AML-193 (cell line): ENCODE measurements at places on chromosomes 12 and 14.

DNA sequence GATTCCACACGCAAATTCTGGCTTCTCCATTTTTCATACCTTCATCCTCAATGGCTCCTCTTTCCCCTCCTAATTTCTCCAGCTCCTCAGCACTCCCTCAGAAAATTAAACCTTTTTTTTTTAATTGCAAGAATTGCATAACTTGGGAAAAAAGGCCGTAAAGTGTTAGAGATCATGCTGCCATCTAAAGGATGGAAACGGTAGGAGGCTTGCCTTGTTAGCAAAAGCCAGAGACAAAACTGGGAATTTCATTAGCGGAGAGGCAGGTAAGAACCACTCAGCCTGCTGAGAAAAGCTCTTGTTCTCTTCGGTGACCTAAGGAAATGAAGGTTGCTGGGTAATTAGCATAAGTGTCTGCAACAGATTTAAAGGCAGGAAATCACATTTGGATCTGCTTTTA, 204.3 kb downstream of the AEBP2 start:
- DNase-seq: no peak

DNA sequence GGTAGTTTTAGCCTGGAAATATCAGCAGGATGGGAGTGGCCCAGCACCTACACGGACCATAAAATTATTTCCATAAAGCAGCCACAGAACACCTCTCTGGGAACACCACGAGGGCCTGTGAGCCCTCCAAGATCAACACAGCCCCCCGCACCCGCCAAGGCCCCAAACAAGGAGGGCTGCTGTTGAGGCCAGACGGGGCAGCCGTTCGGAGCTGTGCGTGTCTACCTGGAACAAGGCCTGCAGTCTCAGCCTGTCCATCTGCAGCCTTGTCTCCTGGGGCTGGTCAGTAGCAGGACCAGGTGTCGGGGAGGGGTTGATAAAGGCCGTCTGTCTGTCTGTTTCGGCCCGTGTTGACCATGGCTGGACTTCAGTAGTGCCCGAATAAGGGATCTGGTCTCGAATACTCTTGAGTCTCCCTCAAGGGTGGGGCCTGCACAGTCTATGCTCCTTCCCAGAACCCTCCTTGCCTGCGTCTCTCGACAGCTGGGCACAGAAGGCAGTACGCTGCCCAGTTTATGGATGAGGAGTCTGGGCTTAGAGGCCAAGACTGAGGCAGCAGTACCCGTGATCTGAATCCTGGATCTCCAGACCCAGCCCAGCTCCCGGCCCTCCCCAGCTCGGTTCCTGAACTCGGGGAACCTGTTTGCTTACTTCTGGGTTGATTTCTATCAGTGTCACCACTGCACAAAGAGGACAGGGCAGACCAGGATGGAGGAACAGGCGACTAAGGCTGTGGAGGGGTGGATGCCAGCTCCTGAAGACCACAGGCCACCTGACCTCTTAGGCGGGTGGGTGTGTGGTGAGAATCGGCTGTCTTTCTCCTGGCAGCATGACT, 23.1 kb upstream of the DLK1 start:
- DNase-seq: no peak

DNA sequence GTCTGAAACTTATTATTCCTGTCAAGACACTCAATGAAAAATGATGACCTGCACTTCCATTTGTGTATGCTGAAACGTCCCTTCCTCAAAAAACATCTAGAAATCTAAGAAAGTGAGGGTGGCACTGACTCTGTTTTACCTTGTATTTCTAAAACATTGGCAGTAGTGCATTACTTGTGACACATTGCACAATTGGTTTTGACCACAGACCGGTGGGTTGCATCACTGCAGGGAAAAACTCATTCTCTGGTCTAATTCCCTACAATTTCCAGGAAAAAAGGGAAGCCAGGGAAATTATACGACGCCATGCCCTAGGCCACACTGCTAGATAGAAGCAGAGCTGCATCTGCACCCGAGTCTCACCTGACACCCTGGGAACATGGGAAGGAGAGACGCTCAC, 156.7 kb downstream of the NTF3 start:
- no peak for DNase-seq

DNA sequence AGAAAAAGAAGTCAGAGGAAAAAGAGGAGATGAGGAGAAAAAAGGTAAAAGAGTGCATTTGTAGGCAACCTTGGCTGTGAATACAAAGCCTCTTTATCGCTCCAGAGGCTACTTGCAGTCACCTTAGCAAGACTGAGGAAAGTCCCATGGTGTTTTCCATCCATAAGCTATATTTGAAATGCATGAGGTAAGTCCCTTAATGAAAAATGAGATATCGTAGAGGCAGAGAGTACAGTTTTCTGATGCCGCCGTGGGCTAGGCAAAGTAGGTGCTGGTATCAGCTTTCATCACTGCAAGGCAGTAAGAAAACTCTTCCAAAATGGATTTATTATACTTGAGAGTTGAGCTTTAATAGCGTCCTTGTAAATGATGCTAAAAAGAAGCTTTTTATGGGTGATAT, 186.8 kb downstream of the ASCL1 start:
- no peak for DNase-seq
